ENCODE measurements at places on chromosomes 11 and 22.

GRCh38 chr11:17766590-17766989 is 32.0 kb downstream of the KCNC1 start:
- no peak for DNase-seq

GRCh38 chr11:3123305-3123704 is 41.8 kb downstream of the OSBPL5 start:
- no peak for DNase-seq

GRCh38 chr11:7222619-7223018 is 29.1 kb upstream of the SYT9 start:
- DNase-seq, result no peak

DNA sequence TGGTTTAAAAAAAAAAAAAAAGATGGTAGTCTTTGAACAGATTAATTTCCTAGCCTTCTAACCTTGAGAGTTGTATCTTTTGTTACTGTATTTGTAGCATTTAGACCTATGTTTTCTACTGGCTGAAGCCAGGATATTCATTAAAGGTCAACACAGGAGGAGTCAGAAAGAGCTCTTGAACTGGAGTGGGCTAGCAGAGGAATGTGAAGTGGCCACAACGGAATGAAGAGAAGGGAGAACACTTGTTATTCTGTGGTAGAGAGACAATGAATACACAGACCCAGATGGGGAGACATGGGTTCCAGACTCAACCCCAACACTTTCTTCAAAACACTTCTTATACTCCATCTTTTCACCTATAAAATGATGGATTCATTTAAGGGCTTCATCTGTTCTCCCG is 88.1 kb downstream of the RELT start:
- no peak for DNase-seq

GRCh38 chr11:66684635-66685034 is 6.9 kb upstream of the RBM4B start:
- DNase-seq, result no peak

GRCh38 chr22:50600538-50600937 is at the start of gene MAPK8IP2:
TSS of gene MAPK8IP2 (plus strand) at chr22:50600793. CDS start at chr22:50600819, 26 bp downstream.
- no peak for DNase-seq

- DNase-seq, result no peak
Measured at GRCh38 chr22:38465673-38466490, 2.0 kb upstream of the KDELR3 start.

DNA sequence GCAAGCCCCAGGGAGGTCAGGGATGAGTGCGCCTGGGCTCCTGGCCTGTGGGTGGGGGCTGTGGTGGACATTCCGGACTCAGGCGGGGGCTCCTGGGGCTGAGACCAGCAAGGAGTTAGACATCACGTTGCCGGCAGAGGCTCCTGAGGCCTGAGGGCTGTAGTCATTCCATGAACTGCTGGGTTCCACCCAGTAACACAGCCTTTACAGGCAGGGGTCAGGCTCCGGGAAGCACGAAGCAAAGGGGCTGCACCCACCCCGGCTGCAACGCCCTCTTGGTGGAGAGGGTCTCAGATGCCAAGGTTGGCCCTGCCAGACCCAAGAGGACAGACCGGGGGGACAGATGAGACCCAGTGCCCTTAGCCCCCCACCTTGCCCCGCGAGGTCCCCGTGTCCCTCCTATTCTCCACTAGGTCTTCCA is 9.0 kb downstream of the TNNT3 start:
- no peak for DNase-seq

- peak; percentile 55 for DNase-seq
Measured at GRCh38 chr11:69039501-69039900, 9.2 kb upstream of the TPCN2 start.

GRCh38 chr22:31122196-31122531 is 602 bp upstream of the INPP5J start:
- DNase-seq, result no peak

DNA sequence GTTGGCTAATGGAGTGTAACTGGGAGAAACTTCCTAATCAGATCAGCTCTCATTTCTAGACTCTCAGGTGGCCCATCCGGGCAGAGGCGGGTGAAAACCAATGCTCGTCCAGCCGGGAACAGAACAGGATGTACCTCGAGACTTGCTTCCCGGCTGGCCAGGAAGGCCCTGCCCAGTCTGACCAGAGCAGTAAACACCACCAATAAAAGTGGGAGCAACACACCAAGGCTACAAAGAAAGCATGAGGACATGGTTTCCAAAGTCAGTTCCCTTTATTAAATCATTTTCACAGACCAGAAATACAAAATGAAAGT is 940 bp upstream of the TNKS1BP1 start:
- no peak for DNase-seq

GRCh38 chr11:68843703-68844312 is 2.1 kb upstream of the CPT1A start:
- peak; percentile 89 for DNase-seq

DNA sequence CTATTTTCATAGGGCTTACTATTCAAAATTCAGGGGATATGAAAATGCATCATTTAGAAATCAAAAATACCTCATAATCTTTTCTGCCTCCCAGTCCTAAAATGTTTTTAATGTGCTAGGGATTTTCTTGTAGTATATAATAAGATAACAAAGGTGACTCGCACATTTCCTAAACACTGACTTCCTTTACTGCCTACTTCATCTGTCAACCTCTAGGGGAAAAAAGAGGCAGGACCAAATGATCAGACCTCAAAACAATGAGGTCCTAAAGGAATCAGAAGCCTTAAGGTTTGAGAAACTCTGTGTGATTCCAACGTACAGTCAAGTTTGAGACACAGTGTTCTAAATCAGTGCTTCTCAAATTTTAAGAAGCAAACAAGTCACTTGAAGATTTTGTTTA is 56.1 kb upstream of the POU2AF2 start:
- DNase-seq, result peak; percentile 21

DNA sequence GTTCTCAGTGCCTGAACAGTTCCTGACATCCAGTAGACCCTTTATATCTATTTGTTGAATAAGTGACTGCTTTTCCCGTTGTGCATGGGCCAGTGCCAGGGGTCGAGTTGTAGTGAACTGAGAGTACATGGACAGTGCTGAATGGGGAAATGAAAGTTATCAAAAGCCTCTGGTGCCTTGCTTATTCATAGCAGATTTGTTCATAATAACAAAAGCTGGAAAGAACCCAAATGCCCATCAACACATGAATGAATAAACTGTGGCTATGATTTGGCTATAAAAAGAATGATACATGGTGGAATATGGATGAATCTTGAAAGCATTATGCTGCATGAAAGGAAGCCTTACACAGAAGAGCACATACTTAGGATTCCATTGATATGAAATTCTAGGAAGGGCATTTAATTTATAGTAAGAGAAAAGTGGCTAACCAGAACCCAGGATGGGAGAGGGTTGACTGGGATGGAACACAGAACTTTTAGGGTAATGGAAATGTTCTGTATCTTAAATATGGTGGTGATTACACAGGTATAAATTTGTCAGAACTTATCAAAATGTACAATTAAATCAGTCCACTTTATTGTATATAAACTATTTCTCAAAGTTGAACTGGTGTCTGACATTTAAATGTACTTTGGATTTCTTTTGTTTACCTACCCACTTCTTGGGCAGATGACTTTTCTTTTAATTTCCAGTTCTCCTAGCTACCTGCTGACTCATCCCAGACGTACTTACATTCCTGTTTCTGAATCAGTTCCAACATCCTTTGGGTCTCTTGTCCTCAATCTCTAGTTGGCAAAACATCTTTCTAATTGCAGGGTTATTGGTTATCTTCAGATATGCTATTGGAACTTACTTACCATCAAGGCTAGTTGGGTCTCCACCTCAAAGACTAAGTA is 42.8 kb downstream of the PACS1 start:
- DNase-seq, result peak; percentile 60

- peak; percentile 44 for DNase-seq
Measured at GRCh38 chr22:35539910-35540594, 579 bp upstream of the RASD2 start.
